ENCODE measurements at places on chromosomes 13 and 19.
A peak's percentile ranks its signal among the peaks of the same experiment; 100 is the strongest.

GRCh38 chr13:41313659-41314197 is 2.7 kb downstream of the NAA16 start:
- DNase-seq: no peak

- no peak for DNase-seq
These were observed 299.3 kb downstream of the UQCRFS1 start for GRCh38 chr19:28913626-28914025.

- DNase-seq: no peak
These were observed 15.3 kb upstream of the MAP1S start for GRCh38 chr19:17703824-17704463.

DNA sequence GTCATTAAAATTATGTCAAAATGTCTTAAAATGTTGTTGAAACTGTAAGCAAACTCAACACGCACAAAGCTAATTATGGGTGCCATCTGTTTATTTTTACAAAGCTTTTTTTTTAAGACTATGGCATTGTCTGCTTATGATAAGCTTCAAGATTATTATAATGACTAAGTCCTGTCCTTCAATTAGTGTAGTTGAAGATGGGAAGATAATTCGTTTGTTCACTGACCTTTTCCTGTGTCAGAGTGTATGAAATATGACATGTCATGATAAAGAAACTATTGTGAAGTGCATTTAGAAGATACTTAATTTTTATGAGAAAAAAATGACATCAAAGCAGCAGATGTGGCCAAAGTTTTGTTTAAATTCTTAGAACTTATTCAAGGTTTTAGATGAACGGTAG is 211.3 kb downstream of the PCCA start:
- DNase-seq: no peak

GRCh38 chr19:48363500-48363809 is 285 bp downstream of the TMEM143 start:
- DNase-seq: no peak

GRCh38 chr19:7288131-7288530 is 6.1 kb downstream of the INSR start:
- DNase-seq: no peak

- DNase-seq: peak; percentile 45
These were observed 1.2 kb downstream of the KPNA3 start for GRCh38 chr13:49791315-49791710.

DNA sequence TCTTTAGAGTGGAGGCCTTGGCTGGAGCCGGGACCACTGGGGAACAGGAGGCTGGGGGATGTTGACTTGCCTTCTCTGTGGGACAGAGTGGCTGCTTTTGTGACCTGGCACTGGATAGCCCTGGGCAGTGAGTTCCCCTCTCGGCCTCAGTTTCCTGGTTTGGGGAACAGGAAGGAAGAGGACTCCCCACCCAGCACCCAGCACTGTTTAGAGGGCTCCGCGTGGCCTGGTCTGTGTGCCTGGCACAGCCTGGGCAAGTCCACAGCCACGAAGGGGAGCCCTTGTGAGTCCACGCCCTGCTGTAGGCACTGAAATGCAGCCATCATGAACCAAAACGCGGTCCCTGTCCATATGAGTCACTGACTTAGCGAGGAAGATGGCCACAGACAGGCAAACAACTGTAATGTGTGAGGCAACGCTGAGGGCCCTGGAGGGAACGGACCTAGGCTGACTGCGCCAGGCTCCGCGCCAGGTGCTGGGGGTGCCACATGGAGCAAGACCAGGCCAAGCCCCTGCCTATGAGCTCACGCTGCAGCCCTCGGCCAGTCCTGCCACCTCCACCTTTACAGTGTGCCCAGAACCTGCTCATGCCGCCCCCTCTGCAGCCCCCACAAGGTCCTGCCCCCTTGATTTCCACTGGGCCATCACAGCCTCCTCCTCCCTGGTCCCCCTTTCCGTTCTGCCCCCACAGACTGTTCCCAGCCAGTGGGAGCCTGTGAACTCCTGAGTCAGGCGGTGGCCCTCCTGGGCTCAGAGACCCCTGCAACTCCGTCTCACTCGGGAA is 35.5 kb downstream of the PAK4 start:
- no peak for DNase-seq
